Midbrain (tissue), 1 donor: ENCODE measurements at places on chromosomes 4 and X.

DNA sequence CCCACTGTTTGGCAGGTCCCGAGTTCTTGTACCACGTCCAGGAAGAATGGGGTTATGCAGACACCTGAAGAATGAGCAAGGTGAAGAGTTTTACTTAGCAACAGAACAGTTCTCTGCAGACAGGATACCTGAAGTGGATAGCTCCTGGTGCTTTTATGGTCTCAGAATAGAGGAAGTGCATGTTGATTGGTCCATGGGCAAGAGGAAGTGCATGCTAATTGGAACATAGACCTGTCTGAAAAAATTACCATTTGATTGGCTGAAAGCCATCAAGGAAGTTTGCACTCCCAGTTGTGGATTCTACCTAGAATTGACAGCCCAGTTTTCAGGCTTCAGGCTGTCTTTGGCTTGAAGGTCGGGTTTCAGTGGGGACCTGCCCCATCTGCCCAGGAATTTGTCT, 887.5 kb downstream of the FAT4 start:
- DNase-seq, result no peak

DNA sequence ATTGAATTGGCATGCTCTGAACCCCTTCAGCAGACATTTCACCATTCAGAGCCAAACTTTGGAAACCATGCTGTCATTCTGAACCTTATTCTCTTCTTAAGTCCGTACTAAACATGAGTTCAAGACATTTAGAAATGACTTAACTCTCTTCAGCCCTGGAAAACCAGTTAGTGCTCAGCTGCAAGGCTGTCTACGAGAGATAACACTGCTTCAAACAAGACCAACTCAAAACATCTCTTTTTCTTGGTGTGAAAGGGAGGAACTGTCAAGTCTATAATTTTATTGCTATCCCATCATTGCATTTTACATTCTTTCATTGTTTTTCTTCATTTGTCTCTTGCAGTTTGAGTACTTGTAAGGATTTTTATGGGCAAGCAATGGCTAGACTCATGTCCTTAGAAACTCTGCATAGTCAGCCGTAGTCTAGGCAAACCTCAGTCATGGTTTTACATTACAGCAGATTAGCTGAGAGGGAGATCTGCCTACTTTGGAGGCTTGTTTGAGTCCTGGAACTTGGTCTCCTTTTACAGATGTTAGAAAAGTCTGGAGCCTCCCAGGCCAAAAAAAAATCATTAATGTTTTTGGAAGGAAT, 120.6 kb upstream of the JADE1 start:
- no peak for DNase-seq

GRCh38 chr4:153426207-153426885, 39.8 kb upstream of the TMEM131L start:
- DNase-seq, result no peak

- DNase-seq, result no peak
Observed at GRCh38 chrX:19156186-19156585, 33.9 kb upstream of the ADGRG2 start.

DNA sequence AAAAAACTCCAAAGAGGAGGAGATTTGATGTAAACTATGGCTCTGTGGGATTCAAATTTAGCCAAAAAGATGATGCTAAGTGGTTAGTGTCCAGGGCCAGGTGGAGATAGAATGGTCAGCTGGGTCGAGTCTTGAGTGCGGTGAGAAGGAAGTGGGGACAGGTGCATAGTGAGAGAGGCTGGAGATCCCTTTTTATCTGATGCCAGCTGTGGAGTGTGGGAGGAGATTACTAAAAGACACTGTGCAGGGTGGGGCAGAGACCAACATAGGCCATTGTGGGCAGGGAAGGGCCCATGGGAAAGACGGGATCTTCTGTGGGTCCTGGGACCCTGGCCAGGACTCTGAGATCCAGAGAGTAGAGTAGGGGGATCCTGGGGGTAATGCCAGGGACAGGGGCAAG, 34.6 kb upstream of the LEF1 start:
- no peak for DNase-seq

- DNase-seq, result no peak
Observed at GRCh38 chr4:166308647-166309046, 435.6 kb downstream of the TLL1 start.

DNA sequence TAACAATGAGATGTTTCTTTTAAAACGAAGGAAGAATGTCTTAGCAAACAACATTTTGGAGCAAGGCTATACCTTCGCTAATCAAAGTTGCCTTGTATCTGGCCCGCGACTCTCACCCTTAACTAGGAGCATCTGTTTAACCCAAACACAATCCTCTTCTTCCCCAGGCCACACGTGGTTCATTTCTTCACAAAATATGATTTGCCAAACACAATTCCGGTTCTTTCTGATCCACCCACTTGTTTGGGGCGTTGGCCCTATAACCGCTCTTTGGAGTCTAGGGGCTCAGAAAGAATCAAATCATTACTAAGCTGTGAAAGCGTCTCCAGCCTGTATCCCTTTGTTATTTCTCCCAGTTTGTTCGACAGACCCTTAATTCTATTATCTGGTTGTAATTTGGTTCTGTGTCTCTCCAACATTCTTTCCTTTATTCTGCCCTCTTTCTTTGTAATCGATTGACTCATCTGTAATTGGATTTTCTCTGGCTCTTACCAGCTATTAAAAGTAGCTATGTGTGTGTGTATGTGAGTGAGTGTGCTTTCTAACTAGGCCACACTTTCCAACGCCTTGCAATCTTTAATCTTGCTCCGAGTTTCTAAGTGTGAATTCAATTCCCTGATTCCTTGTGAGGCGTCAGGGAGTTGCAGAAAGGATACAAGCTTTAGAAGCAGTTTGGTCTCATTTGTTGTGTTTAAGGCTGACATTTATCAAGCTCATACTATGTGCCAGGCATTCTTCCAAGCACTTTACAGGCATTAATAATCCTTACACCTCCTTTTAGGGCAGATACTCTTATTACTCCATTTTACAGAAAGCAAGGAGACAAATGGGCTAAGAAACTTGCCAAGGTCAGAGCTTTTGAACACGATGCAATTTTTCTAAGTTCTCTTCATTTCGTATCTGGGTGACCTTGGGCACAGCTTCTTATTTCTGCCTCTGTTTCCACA, 138.6 kb upstream of the CPEB2 start:
- DNase-seq, result no peak

DNA sequence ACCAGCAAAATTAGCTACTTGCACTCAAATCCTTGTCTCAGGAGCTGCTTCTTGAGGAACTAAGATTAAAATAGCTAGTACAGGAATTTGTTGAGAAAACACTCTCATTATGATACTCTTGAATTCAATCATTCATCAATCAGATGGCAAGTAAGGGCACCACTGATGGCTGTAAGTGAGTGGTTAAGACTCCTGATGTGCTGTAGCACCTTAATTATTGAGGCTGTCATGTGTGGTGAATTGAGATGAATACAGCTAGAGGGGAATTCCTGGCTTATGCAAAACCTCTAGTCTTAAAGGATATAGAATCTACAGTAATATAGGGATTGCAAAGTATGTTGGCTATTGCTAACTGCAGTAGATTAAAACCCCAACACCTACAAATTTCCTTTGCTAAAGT, 509.1 kb downstream of the IQCM start:
- no peak for DNase-seq

DNA sequence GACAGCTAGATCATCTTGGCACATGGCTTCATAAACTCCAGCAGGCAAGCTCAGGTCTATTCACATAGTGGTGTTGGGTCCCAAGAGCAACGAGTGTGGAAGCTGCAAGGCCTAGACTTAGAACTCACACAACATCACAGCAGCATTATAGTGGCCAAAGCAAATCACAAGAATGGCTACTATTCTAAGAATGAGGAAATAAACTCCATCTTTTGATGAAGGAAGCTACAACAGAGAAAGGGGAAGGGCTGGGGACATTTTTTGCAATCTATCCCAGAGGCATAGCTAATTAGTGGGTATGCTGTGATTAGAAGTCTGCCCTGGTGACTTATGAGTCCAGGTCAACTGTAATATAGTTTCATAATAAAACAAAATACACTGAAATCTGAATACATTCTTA, 42.9 kb upstream of the TAB3 start:
- no peak for DNase-seq

DNA sequence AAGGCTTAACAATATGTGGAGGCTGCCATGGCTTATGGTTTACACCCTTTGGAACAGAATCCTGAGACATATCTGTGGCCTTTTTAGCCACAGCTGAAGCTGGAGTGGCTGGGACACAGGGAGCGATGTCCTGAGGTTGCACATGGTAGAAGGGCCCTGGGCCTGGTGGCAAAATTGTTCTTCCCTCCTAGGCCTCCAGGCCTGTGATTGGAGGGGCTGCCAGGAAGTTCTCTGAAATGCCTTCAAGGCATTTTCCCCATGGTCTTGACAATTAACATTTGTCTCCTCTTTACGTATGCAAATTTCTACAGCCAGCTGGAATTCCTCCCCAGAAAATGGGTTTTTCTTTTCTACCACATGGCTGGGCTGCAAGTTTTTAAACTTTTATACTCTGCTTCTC, 39.1 kb upstream of the MAGEA8 start:
- no peak for DNase-seq

DNA sequence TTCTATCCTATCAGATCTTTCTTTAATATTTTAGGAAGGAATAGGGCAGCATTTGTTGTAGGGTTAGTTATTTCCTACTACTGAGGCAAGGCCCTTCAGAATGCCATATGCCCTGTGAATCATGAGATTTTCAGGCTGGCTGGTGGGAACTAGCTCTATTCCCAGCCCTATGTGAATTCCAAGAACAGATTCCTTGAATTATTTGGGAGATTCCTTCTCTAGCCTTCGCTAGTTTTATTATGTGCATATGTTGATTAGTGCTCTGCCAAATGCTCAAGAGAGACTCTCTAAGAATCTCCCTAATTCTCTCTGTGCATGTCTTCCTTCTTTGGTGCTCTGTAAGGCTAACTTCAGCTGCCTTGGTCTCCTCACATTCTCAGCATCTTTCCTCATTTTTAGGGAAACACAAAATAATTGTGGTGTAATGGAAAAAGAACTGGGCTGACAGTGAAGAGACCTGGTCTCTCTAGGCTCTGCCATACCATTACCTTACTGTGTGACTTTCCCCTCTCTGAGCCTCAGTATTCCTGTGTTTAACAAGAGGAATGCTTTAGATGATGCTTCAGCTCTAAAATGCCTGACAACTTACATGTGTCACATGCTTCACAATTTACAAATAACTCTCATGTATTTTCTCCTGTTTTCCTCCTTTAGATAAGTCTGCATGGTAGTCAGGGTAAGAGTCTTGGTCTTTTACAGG, 79.7 kb downstream of the VMA21 start:
- DNase-seq, result no peak

- no peak for DNase-seq
Observed at GRCh38 chr4:176526704-176527103, 206.9 kb downstream of the SPCS3 start.

- no peak for DNase-seq
Observed at GRCh38 chr4:125776146-125776545, 461.4 kb downstream of the FAT4 start.

GRCh38 chrX:106437407-106437806, 174.4 kb upstream of the RADX start:
- DNase-seq, result no peak

- no peak for DNase-seq
Observed at GRCh38 chr4:93116624-93117023, 711.9 kb upstream of the ATOH1 start.

- no peak for DNase-seq
Observed at GRCh38 chr4:74098427-74098994, 484 bp downstream of the CXCL2 start.

GRCh38 chrX:102745857-102746584, 25.5 kb downstream of the GPRASP3 start:
- DNase-seq, result no peak

DNA sequence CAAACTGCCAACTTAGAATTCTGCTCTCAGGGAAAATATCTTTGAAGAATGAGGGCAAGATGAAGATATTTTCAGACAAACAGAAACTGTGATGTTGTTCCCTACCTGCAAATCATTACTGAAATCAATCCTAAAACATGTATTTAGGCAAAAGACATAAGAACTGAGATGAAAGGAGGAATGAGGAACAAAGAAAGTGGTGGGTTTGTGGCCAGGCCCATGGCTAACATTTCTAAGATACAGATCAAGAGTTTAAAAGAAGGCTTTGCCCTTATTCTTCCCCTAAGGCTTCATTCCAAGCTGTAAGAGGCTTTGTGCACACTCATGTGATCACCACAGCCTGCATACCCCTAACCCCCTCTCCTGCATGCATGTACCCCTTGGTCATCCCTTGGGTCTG, 46.5 kb downstream of the ADGRG2 start:
- no peak for DNase-seq

DNA sequence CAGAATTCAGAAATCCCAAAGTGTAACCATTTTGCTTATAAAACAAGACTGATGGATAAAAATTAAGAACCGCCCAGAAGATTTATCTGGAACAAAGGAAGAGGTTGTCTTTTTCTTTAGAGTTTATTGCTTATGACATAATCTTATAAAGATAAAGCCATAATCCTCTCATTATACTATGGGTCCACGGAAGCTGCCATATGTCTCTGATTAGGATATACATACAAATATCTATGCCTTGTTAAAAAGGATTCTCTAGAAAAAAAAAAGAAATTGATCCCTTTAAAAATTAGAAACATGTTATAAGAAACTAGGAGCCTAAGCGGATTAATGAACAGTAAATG, 70.5 kb downstream of the RELL1 start:
- no peak for DNase-seq

DNA sequence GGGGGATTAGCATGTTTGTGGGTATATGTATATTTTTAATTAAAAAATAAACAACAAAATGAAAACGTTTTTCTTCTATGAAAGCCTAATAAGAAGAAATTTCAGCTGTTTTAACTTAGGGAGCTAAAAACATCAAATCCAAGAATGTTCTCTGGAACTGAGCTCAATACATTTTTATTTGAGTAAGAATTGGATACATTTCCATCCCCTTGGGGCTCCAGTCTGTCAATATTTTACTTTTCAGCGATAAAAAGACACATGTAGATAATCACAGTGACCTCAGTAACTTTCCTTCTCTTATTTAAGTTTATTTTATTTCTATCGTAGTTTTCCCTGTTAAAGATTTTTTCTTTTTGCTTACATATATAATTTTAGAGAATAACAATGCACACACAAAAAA, 59.3 kb downstream of the ELOVL6 start:
- DNase-seq, result no peak

- DNase-seq, result no peak
Observed at GRCh38 chr4:180134091-180134866, 2108.9 kb upstream of the TENM3 start.

DNA sequence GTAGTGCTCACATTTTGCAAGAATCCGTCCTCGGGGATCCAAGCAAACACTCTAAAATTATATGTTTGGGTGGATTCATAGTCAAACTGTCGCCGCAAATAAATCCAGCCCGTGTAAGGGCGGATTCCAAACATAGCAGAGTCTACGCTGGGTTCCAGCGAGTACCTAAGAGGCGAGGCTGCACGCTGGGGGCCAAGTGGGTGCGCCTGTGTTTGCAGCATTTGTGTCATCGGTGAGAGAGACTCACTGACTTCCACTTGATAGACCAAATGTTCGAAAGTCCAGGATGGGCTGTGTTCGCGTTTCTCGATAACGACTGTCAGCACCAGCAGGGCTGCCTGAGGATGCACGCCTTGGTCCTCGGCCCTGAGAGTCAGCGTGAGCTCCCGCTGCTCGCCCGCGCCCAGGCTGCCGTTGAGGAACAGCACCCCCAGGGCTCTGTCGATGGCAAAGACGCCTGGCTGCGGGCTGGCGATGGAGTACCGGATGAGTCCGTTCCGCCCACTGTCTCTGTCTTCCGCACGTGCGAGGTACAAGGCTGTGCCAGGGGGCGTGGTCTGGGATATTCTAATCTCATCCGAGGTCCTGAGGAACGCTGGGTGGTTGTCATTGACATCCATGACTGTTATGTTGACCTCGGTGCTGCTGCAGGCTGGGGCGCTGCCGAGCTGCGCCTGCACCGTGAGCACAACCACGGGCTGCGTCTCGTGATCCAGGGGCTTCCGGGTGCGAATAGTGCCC, 158.7 kb downstream of the DCHS2 start:
- DNase-seq, result peak; percentile 63
